Femur (tissue), 1 donor: ENCODE measurements at places on chromosomes 5 and 9.

GRCh38 chr5:101977729-101978345, 318.2 kb downstream of the SLCO4C1 start:
- DNase-seq, result no peak

DNA sequence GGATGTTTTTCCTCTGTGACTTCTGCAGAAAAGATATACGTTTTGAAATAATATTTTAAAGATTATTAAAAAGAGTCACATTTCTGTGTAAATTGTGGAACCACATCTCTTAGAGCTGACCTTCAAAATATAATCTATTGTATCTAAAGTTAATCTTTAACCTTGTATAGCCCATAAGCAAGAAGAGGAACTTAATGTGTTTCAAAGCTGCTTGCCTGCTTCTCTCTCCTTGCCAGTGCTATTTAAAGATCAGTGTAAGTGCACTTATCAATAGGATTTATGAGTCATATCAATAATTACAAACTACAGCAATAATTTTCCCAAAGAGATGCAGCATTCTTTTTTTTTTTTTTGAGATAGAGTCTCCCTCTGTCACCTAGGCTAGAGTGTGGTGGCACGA, 29.4 kb upstream of the GDA start:
- no peak for DNase-seq

- DNase-seq, result no peak
Measured at GRCh38 chr5:33934176-33934575, 2.0 kb upstream of the RXFP3 start.

DNA sequence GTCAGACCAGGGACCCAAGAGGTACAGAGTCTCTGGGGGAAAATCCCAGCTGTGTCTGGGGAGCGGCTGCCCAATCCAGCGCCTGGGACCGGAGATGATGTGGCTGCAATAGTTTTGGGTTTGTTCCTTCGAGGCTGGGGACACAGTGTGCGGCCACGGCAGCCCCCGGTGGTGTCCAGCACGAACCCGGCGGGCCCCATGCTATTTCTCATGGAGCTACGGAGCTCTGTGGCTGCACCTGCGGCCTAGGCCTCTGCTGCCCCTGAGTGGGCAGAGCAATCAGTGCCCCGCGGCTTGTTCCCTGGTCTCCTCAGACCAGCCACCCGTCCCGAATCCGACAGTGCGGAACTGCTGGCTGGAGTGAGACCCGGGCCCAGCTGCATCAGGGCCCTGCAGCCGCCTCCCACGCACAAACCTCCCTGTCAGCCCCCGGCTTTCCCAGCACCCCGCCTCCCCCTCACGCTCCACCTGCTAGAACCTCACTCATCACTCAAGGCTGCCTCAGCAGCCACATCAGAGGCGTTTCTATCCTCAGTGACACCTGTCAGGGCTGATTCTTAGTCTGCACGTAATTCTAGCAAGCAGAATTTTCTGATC, 29.0 kb downstream of the SARDH start:
- DNase-seq, result peak; percentile 35

- no peak for DNase-seq
Measured at GRCh38 chr5:143946837-143947236, 134.9 kb downstream of the HMHB1 start.

DNA sequence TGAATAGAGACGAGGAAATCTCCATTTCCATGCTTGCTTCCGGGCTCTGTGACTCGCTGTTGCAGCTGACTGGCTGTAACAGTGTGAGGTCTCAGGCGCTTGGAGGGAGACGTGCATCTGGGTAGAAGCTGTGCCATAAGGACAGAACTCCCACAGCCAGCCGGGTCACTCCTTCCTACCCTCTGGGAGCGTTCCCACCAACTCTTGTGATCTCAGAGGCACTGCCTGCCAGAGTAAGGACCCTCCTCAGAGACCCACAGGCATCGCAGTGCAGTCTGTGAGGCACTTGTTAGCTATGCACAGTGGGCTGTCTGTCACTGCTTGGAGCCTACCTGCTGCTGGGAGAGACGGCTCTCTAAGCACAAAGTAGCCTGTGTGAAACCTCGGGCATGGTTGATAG, 203.4 kb upstream of the SEMA6A start:
- DNase-seq, result peak; percentile 30

GRCh38 chr5:126450346-126450745, 27.1 kb downstream of the GRAMD2B start:
- no peak for DNase-seq

- no peak for DNase-seq
Measured at GRCh38 chr5:163189023-163189553, 248.3 kb upstream of the CCNG1 start.

DNA sequence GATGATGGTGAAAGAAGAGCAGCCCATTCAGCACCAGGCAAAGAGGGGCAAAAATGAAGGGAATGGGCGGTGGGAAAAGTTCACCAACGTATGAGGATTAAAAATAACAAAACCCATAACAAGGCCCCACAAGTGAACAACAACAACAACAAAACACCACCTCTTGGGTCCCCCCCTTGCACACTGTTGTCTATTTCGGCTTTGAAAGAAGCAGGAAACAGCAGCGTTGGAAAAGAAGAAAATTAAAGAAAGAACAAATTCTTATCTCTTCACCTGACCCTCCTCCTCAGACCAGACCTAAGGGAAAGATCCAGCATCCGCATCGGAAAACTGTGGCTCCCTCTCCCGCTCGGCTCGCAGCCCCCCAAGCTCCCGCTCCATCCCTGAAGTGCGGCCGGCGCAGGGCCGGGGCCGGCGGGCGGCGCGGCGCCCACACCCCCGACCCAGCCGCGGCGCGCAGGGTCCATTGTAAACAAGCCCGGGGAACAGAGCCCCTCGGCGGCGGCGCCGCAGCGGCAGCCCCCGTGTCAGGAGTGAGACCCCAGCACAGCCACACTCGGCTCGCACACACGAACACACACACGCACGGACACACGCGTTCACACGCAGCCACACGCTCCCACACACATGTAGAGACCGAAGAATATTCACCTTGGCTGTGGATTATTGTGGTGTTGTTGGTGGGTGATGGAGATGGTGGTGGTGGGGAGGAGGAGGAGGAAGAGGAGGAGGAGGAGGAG, 535 bp downstream of the RFX3 start:
- no peak for DNase-seq

DNA sequence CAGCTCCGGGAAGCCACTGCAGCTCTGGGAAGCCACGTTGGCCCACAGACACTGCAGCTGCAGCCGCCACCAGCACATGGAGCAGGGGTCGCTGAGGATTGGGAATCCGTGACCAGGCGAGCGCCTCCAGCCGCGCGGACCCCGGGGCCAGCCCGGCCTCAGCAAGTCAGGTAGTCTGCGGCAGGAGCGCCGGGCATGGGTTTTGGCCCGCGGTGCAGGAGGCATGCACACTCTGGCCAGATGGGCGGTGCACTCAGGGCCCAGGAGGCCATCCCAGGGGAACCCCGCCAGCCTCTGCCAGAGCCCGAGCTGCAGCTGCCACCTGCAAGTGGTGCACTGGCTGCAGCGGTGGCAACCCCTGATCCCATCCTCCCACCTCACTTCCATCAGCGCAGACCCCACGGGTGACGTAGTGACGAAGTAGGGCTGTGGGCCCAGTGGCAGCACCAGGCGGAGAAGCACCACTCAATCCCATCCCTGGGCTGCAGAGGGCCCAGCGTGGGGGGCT, 368.3 kb upstream of the SPATA31A5 start:
- DNase-seq, result no peak

GRCh38 chr9:20488691-20489090, 133.6 kb downstream of the MLLT3 start:
- no peak for DNase-seq

- DNase-seq, result no peak
Measured at GRCh38 chr9:113892861-113893491, 16.9 kb downstream of the ZNF618 start.

- DNase-seq, result no peak
Measured at GRCh38 chr9:124762633-124763032, 8.5 kb downstream of the NR6A1 start.

DNA sequence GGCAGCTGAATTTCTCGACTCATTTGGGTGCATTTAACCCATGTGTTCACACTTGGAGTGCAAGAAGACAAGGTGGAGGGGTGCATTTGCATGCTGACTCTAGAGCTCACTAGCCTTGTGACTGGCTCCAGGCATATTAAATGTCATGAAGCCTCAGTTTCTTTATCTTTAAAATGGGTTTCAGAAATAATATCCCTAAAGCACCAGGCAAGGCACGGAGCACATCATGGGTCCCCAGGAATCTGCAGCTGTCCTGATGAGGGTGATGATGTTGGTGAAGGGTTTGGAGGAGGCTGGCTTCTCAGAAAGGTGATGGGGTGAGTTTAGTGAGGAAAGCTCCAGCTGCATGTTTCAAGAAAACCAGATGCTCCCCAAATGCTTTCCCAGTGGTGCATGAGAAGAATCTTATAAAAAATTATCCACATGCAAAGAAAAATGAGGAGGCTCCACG, 14.8 kb downstream of the STC2 start:
- no peak for DNase-seq

DNA sequence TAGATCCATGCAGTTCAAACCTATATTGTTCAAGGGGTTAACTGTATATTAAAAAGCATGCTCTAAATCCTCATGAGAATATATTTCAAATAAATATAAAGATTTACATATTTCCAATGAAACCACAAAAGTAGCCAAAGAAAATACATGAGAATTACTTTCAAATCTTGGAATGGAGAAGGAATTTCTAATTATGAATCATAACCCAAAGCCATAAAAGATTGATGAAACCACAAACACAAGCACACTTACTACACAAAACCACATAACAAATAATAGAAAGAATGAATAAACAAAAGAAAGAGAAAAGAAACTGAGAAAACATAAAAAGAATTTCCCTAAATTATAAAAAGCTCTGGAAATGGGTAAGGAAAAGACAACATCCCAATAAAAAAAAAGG, 16.0 kb downstream of the ERP44 start:
- DNase-seq, result no peak

GRCh38 chr9:78669591-78669990, 372.7 kb downstream of the PSAT1 start:
- DNase-seq, result no peak

DNA sequence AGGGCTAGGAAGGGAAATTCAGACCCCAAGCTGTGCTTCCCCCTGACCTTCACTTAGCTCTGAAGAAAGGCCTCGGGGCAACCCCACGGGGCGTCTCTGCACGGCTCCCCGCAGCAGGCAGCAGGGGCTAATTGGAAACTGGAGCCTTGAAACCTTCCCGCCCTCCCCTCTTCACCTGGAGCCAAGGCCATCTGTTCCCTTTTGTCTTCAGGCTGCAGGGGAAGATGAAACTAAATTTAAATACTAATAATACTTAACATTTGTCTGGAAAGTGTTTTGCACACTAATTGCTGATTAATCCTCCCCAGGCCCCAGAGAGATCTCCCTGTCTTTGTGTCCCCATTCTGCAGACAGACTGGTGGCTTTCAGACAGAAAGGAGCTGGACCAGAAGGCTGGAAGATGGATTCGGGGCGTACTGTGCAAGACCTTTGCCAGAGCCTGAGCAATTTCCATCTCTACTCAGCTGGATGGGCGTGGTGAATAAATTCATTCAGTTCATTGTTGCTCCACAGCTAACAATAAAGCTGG, 34.1 kb upstream of the CPLX2 start:
- DNase-seq, result no peak

DNA sequence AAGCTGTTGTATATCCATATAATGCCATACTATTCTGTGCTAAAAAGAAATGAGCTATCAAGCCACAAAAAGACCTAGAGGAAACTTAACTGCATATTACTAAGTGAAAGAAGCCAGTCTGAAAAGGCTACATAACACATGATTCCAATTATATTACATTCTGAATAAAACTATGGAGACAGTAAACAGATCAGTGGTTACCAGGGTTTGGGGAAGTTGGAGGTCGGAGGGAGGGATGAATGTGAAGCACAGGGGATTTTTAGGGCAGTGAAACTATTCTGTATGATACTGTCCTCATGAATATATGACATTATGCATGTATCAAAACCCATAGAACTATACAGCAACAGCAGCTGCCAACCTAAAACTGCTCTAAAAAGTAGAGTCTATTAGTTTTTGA, 5.6 kb upstream of the RFK start:
- DNase-seq, result no peak

GRCh38 chr5:132859889-132860437, 6.3 kb downstream of the GDF9 start:
- DNase-seq, result no peak

GRCh38 chr9:98627296-98627695, 81.4 kb downstream of the GABBR2 start:
- DNase-seq, result no peak

GRCh38 chr5:65482736-65483545, 1.2 kb upstream of the ADAMTS6 start:
- peak; percentile 58 for DNase-seq

- no peak for DNase-seq
Measured at GRCh38 chr9:14170392-14170931, 143.5 kb downstream of the NFIB start.

DNA sequence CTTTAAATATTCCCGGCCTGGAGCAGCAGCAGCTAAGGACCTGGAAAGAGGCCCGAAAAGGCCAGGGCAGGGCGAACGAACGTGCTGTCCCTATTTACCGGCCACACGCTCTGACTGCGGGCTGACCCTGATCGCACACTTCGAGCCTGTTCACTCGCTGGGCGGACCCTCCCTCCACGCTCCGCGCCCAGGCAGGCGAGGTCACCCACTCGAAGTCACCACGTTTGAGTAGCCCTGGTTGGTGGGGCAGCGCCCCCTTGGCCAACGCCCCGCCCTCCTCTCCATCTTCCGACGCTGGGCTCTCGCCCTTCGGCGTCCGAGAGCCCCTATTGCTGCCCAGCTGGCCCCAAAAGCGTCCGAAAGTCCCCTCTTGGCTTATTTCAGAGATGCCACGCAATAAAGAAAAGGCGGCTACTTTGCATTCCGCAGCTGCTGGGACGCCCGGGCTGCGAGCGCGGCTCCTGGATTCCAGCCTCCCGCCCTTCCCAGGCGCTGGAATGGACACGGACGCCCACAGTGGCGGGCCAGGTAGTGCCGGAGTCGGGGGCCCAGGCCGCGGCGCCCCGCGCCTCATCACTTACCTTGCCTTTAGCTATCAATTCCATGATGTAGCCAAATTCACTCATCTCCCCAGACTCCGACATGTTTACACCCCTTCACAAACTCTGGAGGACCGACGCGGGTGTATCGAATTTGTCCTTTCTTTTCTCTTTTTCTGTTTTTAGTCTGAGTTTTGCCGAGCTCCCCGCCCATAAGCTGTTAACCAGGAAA, 9.9 kb upstream of the TRIM36 start:
- DNase-seq, result peak; percentile 30

- DNase-seq, result no peak
Measured at GRCh38 chr5:135426102-135427082, 20.8 kb downstream of the DCANP1 start.

GRCh38 chr9:13500034-13500433, 220.5 kb upstream of the MPDZ start:
- peak; percentile 24 for DNase-seq

DNA sequence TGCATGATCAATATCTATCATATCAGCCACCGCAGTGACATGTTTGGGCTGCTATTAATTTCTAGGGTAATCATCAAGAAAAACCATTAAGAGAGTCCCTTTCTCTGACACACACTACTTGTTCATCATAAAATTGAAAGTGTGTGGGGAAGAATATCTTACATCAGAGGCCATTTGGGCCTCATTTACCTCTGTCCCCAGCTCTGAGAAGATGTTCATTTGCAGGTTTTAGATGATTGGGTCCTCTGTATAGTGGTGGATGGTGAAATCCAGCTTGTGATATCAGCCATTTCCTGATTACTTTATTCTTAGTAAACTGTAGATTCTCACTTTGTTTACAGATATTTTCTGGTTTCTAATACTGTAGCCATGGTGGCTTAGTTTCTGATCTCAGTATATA, 29.8 kb upstream of the PJA2 start:
- no peak for DNase-seq

- no peak for DNase-seq
Measured at GRCh38 chr9:113266174-113266573, 9.2 kb downstream of the CDC26 start.
